IPS-NIHi11 (cell line): ENCODE measurements at places on chromosomes 11 and 22.
A peak's percentile ranks its signal among the peaks of the same experiment; 100 is the strongest.

GRCh38 chr11:124094731-124095130, 20.5 kb upstream of the VWA5A start:
- DNase-seq = no peak

DNA sequence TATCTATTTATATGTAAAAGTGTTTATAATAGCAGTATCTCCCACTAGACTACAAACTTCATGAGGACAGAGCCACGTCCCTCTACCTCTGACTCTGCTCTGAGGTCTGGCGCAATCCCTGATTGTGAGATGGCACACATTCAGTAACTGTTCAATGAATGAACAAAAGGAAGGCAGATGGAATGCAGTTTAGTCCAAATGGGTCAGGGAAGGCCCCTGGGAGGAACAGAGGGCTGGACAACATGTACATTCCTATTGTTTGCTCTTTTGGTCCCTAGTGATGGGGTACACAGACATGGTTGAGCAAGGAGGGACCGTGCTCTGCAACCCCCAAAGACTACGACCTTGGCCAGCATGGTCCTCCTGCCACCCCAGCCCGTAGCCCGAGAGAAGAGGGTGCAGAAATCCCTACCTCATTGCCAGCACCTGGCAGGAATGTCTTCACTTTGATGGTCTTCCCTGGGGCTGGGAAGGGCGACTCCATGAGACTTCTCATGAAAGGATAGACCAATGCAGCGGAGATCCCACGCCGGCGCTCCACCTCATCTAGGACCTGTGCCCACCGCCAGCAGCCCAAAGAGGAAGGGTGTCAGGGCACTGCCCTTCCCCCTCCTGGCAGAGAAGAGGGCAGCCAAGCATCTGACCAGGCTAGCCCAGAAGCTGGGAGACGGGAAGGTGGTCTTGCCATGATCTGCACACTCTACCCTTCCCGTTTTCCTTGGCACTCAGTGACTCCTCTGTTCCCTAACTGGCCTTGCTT, 24.3 kb downstream of the RPL27A start:
- no peak for DNase-seq

DNA sequence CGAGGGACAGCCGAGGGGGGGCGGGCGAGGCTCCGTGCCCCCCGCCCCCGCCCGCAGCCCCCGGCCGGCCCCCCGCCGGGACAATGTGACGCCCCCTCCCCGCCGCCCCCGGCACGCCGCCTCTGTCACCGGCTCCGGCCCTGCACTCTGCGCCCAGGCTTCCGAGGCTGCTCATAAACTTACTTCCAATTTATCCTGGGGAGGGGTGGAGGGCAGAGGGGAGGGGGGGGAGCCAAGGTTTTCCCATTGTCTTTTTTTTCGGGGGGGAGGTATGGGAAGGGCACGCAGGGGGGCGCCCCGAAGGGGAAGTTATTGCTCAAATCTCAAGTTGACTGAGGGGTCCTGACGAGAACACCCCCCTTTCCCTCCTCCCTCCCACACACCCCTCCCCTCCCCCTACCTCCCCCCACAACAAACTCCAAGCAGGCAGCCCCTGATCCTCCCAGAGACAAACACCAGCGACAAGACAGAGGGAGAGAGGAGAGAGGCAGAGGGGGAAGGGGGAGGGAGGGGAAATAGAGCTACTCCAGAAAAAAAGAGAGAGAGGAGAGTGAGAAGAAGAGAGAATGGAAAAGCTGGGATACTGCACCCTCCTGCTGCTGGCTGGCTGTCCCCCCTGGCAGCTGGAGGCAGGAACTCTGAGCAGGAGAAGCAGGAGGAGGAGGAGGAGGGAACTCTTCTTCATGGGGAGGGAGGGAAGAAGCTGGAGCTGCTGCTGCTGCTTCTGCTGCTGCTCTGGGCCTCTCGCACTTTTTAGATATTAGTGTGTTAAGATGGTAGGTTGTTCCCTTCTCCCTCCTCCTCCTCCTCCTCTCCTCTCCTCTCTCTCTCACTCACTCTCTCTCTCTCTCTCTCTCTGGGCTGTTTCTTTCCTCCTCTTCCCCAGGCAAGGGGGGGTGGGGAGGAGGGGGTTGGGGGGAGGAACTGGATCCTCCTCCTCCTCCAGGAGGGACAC, 631 bp downstream of the PHF21A start:
- peak; percentile 59 for DNase-seq

DNA sequence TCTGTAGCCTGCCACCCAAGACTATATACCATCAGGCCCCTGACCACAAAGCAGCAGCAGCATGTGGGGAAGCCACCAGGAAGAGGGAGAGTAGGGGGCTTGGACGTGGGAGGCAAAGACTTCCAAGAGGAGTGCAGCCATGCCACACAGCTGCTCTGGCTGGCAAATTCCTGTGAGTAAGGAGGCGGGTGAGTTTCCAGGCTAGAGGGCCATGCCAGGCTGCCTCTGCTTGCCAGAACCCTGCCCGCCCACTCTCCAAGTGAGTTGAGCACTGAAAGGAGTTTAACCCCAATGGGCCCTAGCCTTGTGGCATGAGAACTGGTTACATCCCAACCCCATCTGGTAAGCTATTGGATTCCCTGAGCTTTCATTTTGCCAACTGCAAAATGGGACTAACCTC, 4.7 kb upstream of the DGAT2 start:
- DNase-seq = no peak

GRCh38 chr22:20863366-20863765, 4.6 kb downstream of the SNAP29 start:
- no peak for DNase-seq

DNA sequence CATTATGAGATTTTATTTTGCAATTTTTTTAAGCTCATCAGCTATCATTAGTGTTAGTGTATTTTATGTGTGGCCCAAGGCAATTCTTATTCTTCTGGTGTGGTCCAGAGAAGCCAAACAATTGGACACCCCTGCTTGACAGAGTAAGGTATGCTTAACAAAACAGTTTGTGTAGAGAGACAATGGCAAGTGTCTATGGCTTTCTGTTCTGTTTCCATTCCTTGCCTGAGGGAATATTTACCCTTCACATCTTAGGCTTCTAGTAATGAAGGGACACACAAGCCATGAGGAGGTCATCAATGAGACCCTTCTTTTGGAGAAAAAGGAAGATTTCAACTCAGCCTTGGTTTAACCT, 1278.4 kb upstream of the TENM4 start:
- no peak for DNase-seq

DNA sequence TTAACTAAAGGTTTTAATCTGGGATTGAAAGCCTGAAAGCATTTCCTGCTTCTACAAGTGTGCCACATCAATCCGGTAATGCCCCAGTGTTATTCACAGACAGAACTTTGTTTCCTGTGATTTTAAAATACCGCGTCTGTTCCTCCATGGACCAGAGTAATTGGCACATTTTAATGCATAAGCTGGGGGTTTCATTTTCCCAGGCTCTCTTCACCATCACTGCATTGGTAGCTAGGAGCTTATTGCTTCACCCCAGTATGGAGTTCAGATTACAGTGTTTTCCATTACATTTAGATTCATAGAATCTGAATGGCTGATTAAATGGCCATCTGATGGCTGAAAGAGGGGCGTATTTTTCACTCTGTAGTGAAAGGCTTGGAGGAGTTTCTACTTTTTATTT, 25.7 kb upstream of the CRTAM start:
- no peak for DNase-seq

GRCh38 chr22:50469377-50470305, 5.2 kb downstream of the SBF1 start:
- DNase-seq = peak; percentile 75

DNA sequence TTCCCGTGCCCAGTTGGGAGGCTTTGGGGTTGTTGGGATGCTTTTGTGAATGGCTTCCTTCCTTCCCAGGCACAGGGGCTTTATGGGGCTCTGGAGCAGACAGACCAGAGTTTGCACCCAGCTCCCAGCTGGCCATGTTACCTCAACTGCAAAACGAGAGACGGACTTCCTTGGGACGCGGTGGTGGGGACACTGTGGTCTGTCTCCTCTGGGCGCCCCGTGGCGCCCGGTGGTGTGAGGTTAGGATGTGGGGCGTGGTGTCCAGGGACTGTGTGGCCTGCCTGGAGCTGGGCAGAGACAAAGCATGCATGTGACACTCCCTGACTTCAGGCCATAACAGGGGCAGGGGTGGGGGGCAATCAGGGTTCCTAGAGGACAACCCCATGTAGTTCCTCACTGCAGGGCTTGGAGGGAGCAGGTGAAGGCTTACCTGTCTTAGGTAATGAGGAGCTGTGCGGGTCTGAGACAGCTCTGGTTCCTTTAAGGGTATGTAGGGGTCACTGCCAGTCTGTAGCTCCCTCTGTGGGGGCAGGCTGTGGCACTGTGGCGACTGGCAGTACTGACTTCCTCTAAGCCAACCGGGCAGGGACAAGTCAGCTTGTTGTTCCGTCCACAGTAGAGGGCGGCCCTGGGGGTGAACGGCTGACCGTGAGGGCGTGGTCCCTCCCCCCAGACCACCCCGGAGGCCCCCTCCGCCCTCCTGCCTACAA, 14.4 kb downstream of the KCNQ1 start:
- no peak for DNase-seq

DNA sequence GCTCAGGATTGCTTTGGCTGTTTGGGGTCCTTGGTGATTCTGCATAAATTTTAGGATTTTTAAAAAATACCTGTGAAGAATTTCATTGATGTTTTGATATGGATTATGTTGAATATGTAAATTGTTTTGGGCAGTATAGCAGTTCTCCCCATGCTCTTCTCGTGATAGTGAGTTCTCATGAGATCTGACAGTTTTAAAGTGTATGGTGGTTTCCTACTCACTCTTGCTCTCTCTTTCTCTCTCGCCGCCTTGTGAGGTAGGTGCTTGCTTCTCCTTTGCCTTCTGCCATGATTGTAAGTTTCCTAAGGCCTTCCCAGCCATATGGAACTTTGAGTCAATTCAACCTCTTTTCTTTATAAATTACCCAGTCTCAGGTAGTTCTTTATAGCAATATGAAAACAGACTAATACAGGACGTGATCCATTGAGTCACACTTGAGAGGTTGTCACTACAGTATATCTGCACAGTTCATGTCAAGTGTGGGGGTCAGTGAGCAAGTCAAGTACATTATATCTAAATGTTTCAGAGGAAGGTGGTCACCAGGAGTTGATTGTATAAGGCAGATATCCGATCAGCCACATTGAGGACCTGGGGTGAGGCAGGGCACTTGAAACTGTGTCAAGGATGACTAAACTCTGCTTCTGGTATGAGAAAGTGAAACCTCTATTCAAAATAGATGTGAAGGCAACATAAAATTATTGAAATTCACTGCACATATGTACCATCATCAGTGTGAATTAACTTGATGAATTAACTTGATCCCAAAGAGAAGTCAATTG, 70.7 kb upstream of the CCDC179 start:
- DNase-seq = no peak

GRCh38 chr22:28899199-28899853, 16.0 kb downstream of the ZNRF3 start:
- no peak for DNase-seq

GRCh38 chr11:36195496-36196354, 93.5 kb downstream of the COMMD9 start:
- no peak for DNase-seq

DNA sequence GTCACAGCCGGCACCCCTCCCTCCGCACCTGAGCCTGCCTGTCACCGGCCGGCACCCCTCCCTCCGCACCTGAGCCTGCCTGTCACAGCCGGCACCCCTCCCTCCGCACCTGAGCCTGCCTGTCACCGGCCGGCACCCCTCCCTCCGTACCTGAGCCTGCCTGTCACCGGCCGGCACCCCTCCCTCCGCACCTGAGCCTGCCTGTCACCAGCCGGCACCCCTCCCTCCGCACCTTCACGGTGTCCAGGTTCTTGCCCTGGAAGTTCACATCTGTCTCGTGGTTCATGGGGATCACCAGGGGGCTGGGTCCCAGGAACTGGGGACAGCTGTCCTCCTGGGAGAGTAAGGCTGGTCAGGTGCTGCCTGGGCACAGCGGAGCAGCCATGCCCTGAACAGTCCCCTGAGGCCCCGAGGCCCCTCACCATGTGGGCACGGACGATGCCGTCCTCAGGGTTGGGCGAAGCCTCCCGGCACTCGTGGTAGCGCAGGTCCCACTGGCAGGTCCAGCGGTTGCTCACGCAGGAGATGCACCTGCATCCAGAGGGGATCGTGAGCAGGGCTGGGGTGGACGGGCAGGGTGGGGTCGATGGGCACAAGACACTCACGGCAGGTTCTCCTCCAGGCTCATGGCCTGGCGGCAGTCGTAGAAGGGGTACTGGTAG, 15.5 kb upstream of the MAPK11 start:
- DNase-seq = no peak

DNA sequence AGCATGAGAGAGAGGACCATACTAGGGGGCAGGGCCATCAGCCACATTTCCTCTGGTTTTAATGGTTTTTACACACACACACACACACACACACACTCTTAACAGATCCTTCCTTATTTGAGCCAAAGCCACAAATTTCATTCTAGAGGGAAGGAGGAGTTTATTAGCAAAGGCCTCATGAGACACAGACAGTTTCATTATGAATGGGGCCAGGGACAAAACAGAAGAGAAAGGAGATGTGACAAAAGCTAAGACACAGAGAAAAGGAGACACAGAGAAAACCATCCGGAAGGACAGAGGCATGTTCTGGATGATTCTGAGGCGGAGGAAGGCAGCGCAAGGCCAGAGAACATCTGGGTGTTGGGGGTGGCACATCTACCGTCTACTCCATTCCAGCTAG, 32.2 kb upstream of the ARFGAP3 start:
- DNase-seq = no peak

DNA sequence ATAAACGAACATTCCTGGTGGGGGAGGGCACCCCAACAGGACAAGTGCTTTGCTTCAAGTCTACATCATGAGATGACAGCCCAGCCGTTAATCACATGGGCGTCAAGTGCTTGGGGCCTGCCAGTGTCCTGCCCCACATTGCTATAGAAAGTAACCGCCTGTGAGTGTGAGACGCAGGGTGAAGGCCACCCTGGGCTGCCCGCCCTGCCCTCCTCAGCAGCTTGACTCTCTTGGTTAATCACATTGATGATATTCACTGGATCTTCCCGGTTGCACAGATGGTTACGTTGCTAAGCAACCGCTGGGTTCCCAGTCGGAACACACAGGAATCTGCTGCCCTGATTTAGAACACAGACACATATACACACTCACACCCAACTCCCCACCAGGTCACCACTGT, 79.3 kb downstream of the CTTN start:
- no peak for DNase-seq

GRCh38 chr22:25992331-25992730, 176.9 kb upstream of the SEZ6L start:
- DNase-seq = no peak

GRCh38 chr22:17418890-17419324, 49.6 kb downstream of the CECR2 start:
- DNase-seq = peak; percentile 62

- peak; percentile 75 for DNase-seq
These were observed 14.3 kb downstream of the OR2AG2 start for GRCh38 chr11:6757373-6757967.
